Thymus (tissue), 14 donors: ENCODE measurements at places on chromosomes 5 and 9.

GRCh38 chr9:76605321-76605900 is 146.4 kb downstream of the GCNT1 start:
- DNase-seq: no peak

- no peak for DNase-seq
Measured at GRCh38 chr9:137853392-137853995, 24.1 kb upstream of the CACNA1B start.

DNA sequence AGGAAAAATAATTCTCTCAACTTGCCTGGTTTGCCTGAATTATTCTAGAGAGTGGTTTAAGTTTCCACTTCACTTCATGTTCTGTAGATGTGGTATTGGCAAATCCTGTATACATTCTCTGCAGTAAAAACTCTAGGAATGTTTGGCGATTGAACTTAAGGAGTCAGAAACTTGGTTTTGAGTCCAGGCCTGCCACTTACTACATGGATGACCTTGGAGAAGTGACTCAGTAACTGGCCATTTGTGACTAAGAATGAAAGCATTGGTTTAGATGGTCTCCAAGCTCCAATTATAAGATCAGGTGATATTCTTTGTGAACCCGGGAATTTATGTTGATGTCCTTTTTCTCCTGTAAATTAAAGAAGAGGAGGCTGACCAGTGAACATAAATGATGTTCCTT is 233.8 kb downstream of the GAS1 start:
- no peak for DNase-seq

GRCh38 chr5:168151041-168151440 is 140.4 kb upstream of the WWC1 start:
- no peak for DNase-seq

DNA sequence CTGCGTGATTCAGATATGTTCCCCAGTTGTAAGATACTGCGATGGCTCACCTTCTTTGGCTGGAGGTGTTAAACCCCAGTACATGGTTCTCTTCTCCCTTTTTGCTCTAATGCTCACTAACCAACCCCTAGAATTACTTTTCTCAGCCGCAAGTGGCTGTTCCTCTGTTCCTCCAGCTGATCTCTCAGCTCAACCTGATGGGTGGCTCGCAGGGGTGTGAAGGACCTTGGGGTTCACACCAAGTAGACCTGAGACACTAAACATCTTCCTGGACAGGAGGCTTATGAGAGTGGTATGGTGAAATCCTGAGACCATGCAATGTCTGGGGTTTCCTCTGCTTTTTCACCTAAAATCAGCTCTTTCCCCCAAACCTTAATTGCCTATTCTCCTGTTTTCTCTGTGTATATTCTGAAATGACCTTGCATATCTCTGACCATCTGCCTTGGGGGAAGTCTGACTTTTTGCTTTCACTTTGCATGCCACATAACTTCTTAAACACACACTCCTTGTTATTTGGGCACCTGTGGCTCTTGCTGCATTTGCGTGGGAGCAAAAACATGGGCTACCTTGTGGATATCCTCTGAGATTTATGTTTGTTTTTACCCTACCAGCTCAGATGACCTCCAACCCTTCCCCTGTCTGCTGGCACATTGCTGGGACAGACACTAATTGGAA is 15.9 kb upstream of the IFNA14 start:
- DNase-seq: no peak

DNA sequence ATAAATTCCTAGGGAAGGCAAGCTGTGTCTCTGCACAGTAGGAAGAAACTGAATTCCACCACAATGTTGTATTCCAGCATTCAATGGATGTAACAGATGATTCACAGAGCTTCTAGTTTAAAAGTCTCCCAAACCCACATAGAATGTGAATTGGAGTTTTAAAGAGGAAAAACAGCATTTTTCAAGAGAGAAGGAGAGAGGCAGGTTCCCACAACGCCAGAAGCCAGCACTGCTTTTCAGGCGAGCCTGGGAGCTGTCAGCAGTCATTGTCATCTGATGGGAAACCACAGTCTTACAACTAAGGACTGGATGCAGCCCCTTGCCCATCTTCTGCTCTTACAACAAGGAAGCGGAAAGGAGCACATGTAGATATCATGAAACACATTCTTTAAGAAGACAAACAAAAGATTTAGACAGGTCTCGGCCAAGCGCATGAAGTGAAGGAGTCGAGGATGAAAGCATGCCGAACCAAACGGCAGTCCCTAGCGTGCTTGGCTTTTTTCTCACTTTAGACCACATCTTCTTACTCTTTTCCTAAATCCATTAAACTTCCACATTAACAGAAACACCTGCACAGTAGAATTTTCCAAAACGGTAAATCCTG is 638 bp downstream of the DIRAS2 start:
- DNase-seq: no peak

GRCh38 chr9:4389003-4389402 is 89.1 kb upstream of the GLIS3 start:
- no peak for DNase-seq

GRCh38 chr5:60219921-60220320 is 326.4 kb upstream of the PDE4D start:
- DNase-seq: no peak

DNA sequence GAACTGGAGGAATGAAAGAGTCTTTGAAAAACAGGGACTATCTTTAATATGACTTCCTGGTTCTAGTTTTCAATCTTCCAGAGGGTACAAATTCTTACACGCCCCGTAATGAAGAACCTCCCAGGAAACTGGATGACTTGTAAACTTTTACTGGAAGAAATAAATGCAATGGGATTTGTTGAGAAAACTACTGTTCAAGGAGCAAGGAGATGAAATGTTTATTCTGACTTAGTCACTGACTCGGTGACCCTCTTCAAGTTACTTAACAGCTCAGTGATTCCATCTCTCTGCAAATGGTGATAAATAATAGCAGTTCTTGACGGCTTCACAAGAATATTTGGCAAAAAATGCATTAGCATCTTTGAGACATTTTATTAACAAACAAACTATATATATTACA is 858.6 kb downstream of the PTPRD start:
- DNase-seq: no peak

DNA sequence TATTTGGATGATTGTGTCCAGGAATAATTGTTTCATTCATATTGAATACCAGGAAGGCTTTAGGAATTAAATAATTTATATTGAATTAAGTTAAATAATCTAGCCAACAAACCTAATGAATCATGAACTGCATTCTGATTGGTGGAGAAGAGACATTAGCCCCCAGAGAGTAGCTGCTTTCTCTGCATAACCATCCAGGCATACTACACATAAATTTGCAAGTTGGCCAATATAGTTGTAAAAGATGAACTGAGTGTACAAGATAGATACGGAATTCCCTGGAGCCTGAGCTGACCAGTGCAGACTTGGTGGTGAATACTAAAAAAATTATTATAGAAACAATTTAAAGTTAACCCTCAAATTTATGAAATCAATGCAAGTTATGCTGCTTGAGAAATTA is 311.8 kb upstream of the KIF2A start:
- DNase-seq: no peak

- no peak for DNase-seq
Measured at GRCh38 chr5:42270771-42271170, 152.5 kb upstream of the GHR start.

GRCh38 chr9:128249908-128250838 is 25.6 kb downstream of the GOLGA2 start:
- DNase-seq: peak; percentile 55

- peak; percentile 24 for DNase-seq
Measured at GRCh38 chr5:107388141-107388861, 282.4 kb downstream of the EFNA5 start.

DNA sequence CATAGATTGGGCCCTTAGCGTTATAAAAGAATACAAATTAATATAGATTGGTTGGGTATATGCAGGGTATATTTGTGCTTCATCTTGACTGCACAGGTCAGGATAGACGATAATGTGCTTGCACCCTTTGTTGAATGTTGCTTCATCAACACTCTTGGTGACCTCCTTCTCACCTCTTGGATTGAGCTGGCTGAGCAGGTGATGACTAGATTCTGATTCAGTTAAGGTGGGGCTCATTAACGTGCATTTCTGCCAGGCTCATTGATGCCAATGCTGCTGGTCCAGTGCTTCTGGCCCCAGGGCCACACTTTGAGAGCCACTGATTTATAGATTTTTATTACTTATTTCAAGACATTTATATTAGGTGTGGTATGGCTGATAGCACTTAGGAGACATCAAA is 27.7 kb downstream of the PCSK5 start:
- DNase-seq: no peak

DNA sequence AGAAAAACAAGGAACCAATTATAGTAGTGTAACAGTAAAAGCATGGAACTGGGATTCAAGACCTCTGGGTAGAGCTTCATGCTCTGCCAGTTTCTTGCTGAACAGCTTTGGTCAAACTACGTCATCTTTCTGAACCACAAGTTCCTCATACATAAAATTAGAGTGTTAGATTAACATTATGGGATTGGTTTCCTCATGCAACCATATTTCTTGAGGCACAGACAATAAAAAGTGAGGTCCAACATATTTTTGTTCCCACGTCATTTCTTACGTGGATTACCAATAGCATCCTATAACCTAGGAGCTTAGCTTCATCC is 354.8 kb downstream of the TMEM232 start:
- no peak for DNase-seq

DNA sequence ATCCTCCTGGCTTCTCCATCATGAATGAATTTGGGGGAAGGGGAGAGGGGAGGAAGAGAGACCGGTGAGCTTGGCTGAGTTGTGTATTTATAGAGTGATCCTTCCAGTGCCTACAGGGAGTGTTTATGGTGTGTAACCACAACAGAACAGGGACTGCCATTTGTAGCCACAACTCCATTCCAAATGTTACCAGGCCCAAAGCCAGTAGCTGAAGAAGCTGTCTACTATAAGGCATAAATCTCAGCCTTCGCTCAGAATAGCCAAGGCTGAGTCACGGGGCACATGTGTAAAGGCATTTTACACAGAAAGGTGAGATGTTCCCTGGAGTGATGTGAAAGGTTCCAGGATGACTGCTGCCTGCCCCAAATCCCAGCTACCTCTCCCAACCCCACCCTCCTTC is 2.5 kb downstream of the TMEM252 start:
- DNase-seq: no peak

DNA sequence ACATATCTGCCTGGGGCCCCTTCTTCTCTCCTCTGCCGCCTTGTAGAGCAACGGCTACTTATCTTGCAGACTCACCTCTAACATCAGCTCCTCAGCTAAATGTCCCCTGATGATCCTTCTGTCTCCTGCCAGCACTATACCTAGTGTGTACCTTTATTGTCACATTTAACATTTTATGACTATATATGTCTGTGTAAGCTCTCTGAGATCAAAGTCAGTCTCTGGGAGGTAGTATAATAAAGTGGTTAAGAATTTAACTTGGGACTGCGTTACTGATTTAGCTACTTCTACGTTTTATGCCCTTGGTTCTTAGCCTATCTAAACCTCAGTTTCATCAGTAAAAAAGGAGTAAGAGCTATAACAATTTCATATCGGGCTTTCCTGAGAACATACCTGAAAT is 2.2 kb downstream of the TMED7 start:
- no peak for DNase-seq

DNA sequence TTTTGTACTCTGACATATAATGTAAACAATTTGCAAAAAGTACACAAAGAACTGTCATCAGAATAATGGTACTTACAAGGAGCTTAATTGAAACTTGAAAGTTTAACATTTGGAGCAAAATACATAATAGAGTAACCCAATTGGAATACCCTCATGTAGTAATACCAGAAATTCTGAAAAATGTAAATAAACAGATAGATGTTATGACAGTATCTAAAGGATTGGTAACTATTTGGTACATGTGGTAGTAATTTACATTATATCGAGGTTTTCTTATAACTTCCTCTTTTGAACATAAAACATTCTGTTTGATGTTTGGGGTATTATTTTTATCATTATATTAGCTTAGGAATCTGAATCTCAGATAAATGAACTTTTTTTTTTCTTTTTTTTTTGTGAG is 211.7 kb upstream of the ELL2 start:
- no peak for DNase-seq

DNA sequence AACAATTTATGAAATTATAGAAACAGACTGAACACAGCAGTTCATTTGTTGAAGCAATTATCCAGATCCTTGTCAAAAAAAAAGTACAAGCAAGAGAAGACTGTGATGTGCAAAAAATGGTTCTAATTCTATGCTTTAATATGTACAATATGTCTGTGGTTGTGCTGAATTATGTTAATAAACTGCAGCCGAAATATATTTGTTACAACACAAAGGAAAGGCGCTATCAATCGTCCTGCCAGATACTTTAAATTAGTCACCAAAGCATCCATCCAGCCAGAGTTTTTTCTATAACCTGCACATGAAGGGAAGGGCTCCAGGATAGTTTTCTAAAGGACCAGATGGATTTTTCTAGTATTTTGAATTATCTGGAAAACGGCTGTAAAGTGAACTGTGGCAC is 259.5 kb downstream of the BNC2 start:
- no peak for DNase-seq

GRCh38 chr5:149540089-149540488 is 11.2 kb downstream of the CSNK1A1 start:
- no peak for DNase-seq

DNA sequence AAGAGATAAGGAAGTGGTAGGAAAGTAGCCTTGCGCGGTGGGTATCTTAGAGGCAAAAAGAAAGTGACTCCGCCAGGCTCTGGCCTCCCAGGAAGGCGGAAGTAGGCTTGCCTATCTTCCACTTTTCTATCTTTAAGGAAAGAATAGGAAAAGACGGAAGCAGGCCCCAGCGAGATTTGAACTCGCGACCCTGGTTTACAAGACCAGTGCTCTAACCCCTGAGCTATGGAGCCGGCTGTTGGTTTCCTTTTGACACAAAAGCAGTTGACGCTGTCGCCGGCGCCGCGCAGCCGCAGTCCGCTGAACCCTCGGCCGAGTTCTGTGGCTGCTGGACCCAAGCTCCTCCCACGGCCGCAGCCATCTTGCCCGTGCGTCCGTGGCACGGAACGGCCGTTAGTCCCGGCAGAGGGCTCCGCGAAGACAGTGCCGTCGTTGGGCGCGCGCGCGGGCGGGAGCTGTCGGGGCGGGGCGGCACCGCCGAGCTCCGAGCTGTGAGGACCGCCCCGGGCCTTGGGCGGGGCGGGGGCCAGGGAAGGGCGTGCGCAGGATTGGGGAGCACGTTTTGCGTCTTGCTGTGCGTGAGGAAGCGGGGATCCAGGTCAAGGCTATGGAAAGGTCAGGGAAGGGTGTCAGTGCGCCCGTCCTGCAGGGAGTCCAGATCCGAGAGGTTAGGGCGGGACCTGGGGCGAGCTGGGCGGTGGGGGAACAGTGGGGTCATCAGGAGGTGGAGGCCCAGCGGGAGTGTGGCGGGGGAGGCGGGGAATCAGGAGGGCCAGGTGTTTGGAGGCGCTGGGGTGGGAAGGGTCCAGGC is 13.3 kb downstream of the TRIM7 start:
- peak; percentile 86 for DNase-seq
